ENCODE measurements at places on chromosomes 7 and 10.

DNA sequence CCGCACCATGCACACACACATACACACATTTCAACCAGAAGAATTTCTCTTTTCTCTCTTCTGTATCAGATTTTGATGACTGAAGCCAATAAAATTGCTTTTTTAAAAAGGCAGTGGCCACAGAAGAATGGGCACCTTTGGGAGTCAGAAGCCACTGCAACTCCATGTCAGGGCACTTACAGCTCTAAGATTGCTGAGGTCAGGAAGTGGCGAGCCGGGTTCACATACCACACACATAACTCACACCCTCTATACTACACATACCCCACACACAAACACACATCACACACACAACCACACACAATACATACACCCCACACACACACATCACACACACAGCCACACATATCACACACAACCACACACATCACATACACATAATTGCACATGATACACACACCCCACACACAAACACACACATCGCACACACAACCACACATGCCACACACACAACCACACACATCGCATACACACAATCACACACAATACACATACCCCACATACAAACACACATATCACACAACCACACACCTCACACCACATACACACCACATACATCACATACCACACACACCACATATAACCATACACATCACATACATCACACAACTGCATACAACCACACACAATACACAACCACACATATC lies 31.2 kb downstream of the GPRIN2 start:
- no peak overlapping the region for H3K4me3 ChIP-seq
- H3K27ac ChIP-seq, result no peak overlapping the region
- no peaks in the 10 kb centered on the region for H3K27me3 ChIP-seq
- H3K36me3 ChIP-seq, result no peaks in the 10 kb centered on the region
- peak; percentile 27 for DNase-seq
- H3K4me1 ChIP-seq, result no peaks in the 10 kb centered on the region

GRCh38 chr7:18037609-18038008 lies 10.0 kb upstream of the PRPS1L1 start:
- H3K36me3 ChIP-seq, result no peaks in the 10 kb centered on the region
- H3K4me3 ChIP-seq, result no peak overlapping the region
- H3K4me1 ChIP-seq, result no peaks in the 10 kb centered on the region
- no peaks in the 10 kb centered on the region for H3K27me3 ChIP-seq

GRCh38 chr7:5638994-5639393 lies 142.5 kb downstream of the RNF216 start:
- H3K27me3 ChIP-seq, result no peaks in the 10 kb centered on the region
- H3K27ac ChIP-seq, result no peak overlapping the region
- DNase-seq, result no peak
- no peak overlapping the region for H3K4me3 ChIP-seq
- peaks cover 35% of the 10 kb centered on the region for H3K4me1 ChIP-seq
- peaks cover 33% of the 10 kb centered on the region for H3K36me3 ChIP-seq

- H3K36me3 ChIP-seq, result no peaks in the 10 kb centered on the region
- peaks cover 3% of the 10 kb centered on the region for H3K27me3 ChIP-seq
- H3K4me1 ChIP-seq, result no peaks in the 10 kb centered on the region
- no peak for DNase-seq
- H3K4me3 ChIP-seq, result no peak overlapping the region
Measured at GRCh38 chr10:51046654-51047053, 27.6 kb upstream of the PRKG1 start.

Measured in activated CD4-positive, alpha-beta T cell treated with anti-CD3 and anti-CD28 coated beads, Interleukin-2, amount 10 ng/mL, durations not matched to agents 7 days and 5 days (primary cell).